ENCODE measurements at places on chromosomes 11 and 22. TPM values are rescaled to one million over a fixed set of nuclear protein-coding genes. Genes with fewer than 3 reads are reported as not detected.

DNA sequence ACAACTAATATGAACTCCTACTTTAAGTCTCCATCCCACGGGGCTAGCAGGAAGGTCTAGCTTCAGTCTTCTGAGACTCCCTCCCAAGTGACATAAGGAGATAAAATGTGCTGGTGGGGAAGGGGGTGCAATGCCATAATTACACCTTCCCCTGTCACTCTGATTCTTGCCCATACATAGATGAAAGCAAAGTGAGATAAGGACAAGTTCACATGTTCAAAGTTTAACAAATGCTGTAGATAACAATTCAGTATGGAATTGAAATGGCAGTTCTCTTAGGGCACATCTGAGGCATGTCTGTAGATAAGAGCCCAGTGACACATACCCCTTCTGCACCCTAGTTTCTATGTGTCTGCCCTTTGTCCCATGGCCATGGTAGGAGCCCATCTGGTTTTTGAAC lies 38.2 kb upstream of the PANX1 start:
- no peak for DNase-seq

Gene MFNG
- total RNA-seq = 13.9 TPM

GRCh38 chr11:15817001-15817400 lies 539.3 kb downstream of the SOX6 start:
- no peak for DNase-seq

- no peak for DNase-seq
Observed at GRCh38 chr22:43774318-43774915, 37.7 kb downstream of the EFCAB6 start.

Gene CLDN5
- 25.5 TPM for total RNA-seq

- DNase-seq = no peak
Observed at GRCh38 chr11:66716996-66717395, 12.0 kb downstream of the SPTBN2 start.

Gene APOL5
- not detected for total RNA-seq

DNA sequence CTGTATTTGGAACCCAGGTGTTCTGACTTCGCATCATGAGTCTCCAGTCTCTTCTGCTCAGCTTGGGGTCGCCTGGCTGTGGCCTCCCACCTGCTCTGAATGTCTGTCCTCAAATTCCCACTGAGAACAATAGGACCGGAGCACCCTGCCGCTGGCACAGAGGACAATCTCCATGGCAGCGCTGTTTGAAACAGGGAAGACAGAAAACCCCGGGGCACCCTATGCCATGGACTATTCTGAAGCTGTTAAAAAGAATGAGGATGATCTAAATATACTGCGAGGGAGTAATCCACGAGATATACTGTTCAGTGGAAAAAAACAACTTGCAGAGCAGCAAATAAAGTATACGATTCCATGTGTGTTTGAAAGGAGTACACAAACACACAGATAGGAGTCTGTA lies 415.6 kb upstream of the NARS2 start:
- DNase-seq = no peak

DNA sequence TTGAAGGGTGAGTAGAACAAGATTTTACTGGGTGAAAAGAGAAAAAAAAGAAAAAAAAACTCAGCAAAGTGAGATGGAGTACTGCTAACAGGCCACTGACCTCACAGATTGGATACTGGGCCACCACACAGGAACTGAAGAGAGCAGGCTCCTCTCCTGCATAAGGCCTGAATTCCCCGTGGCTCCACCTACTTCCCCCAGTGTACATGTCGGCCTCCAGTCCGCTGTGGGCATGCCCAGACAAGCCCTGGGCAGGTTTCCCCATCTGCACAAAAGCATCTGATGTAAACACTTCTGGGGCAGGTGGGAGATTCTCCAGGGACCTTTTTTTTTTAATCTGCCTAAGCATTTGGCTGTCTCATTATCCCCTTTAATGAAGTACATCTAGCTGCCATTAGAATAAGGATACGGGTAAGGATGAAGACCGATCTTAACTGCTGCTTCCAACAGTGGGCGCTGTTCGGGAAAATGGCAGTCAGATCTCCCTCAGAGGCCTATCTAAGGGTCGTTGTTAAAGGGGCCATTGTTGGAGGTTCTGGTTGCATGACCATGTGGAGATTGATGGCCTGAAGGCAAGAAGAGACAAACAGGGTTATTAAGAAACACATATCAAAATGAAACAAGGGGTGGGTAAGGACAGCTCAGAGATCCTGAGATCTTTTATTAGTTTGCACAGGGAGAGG lies 48.5 kb downstream of the MS4A13 start:
- no peak for DNase-seq

Gene OR52A1
- total RNA-seq = not detected

DNA sequence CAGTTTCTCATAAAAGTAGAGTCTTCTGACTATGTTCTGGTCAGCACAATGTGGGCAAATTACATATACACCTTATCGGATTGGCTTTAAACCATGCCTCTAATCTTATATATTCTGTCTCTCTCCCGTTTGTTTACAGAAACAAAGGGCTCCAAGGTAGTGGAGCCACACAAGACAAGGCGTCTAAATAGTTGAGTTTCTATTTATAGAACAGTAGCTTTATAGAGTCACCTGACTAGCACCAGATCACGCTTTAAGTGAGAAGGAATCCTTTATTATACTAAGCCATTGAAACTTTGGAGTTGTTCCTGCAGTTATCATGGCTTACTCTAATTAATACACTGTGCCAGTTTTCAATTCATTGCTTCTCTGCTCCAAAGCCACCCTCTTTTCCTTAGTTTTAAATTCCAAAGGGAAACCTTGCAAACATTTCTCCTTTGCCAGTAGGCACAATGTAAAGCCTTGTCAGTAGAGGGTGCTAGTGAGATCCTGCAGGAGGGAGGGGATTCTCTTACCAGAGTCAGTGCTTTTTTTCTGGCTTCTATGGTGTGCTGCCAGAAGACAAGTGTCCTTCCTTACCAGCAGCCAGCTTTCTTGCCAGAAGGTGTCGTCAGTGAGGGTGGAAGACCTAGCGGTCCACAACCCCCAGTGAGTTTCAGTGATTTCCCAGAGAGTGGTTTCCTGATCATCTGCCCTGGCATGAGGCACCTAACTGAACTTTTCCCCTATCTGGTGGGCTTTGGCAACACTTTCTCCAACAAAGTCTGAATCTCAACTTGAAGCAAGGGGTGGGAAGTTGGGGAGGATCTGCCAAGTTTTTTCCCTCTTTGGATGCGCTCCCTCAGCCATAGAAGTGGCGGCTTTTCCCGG lies 71.7 kb downstream of the RAB38 start:
- no peak for DNase-seq

DNA sequence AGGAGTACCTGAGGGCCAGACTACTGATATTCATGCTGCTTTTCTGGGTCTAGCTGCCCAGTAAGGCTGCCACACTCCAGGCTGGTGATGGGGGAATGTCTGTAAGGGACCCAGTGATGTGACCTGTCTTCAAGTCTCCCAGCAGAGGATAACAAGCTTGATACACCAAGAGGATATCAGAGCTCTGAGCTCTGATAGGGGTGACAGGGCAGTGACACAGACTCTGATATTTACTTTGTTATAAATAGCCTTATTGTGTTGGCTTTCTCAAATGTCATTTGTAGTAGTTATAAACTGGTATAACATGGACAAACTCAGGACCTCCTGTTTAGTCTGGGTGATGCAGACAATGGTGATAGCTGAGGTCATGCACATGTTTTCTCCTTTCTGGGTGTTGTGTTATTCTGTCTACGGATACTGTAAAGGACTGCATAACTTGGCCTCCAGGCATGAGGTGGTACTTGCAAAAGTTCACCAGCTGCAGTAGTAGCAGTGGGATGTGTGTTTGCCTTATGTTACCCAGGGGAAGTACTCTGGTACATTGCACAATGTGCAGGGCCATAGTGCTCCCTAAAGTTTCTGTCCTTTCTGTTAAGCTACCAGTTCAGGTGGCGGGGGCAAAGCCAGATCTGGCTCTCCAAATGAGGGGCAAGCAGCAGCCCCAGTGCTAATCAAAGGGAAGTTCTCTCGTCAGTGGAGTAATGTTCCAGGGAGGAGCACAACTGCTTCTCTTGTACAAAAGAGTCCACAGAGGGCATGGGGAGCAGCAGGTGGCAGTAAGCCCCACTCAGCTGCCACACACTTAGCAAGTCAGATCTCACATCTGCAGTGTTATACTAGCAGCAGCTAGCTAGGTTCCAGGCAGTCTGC lies 812.2 kb downstream of the JRKL start:
- DNase-seq = peak; percentile 29

DNA sequence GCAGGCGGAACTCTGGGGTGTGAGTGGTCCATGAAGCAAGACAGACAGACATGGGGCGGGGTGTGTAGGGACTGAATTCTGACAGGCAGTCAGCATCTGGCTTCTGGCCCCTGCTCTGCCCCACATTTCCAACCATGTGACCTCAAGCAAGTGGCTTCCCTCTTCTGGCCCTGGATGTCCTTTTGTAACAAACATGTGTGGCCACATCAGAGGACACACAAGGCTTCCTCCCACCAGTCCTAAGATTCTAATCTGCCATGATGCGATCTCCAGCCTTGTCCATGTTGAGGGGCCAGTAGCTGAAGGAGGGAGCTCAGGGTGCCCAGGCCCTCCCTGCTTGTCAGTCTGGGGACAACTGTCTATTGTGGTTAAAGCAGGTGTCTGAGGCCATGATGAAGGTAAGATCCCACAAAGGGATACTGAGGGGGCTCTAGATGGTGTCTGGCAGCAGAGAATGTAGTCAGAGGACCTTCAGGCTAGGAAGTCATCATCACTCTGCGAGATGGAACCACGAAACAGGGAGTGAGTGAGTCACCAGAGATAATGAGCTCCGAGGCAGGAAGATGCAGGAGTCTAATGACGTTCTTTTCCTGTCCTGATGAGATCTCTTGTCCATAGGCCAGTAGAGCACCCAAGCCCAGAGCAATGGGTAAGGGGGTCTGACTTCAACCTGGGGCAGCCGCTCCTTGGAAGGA lies 27.4 kb downstream of the DRD2 start:
- DNase-seq = no peak

GRCh38 chr11:63670433-63671321 lies 499 bp downstream of the ATL3 start:
- peak; percentile 73 for DNase-seq

Gene DUSP8
- 7.7 TPM for total RNA-seq

Data from left ventricle myocardium superior (tissue), 1 donor.